Anterior cingulate cortex (tissue), 58 donors: ENCODE measurements at places on chromosomes 2 and 18.

DNA sequence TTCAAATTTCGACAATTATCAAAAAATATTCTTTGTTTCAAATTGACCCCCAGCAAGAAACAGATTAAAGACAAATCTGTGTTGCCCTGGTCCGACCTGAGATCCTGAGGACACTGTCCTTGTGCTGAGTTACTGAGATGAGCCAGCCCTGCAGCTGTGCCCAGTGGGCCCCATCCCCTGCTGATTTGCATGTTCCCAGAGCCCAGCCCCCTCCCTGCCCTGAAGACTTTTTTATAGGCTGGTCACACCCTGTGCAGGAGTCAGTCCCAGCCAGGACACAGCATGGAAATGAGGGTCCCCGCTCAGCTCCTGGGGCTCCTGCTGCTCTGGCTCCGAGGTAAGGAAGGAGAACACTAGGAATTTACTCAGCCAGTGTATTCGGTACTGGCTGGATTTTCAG, 31.4 kb upstream of the ZNG1B start:
- no peak for DNase-seq

DNA sequence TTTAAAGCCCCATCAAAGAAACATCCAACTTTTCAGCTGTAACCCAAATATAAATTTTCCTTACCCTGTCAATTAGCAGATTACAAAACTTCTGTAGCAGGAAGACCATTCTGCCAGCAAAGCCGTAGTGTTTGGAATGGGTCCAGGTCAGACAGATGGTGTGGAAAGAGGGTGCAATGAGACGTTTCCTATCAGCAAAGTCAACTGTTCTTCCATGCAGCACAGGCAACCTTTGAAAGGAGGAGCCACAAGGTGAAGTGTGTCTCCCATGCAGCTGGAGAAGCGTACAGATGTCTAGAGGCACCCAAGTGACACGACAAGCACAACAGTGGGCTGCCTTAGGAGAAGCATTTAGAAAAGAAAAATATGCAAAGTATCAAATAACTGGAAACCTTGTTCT, 83.7 kb downstream of the SP3 start:
- no peak for DNase-seq

GRCh38 chr18:4544142-4544541, 89.0 kb upstream of the DLGAP1 start:
- DNase-seq, result no peak

DNA sequence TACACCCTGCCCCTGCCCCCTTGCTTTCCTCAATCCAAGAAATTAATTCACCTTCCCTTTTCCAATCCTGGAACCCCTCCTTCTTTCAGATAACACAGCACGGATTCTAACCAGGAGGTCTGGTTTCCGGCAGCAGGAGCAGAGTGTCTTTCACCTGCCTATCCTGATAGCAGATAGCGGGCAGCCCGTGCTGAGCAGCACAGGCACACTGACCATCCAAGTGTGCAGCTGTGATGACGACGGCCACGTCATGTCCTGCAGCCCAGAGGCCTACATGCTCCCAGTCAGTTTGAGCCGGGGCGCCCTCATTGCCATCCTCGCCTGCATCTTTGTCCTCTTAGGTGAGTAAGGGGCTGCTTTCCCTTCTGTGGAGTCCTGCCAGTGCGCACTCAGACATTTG, 216.7 kb downstream of the CDH20 start:
- no peak for DNase-seq

DNA sequence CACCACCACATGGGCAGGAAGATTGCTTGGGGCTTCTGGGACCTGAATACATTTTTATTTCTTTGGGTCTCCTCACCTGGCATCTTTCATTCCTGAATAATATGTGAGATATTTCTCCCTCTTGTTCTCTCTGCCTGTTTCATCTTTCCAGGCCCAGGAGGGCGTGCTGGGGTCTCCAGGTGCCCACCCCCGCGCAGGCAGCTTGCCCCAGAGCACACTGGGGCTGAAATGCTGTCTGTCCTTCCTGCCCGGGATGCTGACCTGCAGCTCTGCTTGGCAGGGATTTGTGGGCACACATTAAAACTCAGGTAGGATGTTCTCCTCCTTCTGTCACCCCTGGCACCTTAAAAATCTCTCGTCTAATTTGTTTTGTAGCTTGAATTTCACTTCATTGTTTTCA, 39.7 kb upstream of the TEX51 start:
- DNase-seq, result no peak

- DNase-seq, result no peak
Observed at GRCh38 chr2:206422493-206422892, 20.8 kb upstream of the ADAM23 start.

- DNase-seq, result no peak
Observed at GRCh38 chr2:179096090-179096489, 46.2 kb upstream of the CCDC141 start.

GRCh38 chr18:73136134-73136533, 268.3 kb upstream of the NETO1 start:
- no peak for DNase-seq

DNA sequence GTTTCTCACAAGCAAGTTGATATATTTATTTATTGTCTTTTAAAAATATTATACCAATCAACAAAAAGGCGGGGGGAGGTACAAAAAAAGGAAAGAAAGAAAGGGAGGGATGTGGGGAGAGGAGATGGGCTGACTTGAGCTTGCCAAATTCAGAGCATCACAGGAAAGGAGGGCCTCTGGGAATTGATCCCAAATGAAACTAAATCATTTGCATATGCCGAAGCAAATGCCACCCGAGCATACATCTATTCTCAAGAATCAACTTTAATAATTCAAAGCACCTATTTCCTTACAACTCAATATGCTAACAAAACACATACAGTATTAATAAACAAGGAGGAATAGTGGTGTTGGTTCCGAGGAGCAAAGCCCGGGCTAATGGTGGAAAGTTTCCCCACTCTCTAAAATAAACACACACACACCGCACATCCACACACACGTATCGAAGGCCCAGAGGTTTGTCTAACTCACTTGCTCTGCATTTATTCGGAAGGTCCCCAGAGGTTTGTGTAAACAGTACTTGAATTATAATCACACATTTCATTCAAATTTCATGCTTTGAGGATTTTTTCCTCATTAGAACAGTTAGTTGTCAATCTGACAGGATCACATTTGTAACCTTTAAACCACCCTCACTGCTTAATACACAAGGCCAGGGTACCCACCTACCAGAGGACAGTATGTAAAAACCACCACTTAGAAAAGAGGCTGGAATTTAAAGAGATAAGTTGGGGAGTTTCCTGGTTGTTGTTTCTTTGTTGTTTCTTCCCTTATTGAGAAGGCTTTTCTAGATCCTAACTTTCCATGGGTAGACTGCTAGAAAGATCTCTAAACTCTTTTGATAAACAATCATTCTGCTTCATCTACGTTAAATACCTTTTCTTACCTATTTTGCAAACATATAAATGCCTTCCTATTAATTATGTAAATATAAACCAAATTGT, 264.7 kb downstream of the TCF4 start:
- DNase-seq, result no peak

DNA sequence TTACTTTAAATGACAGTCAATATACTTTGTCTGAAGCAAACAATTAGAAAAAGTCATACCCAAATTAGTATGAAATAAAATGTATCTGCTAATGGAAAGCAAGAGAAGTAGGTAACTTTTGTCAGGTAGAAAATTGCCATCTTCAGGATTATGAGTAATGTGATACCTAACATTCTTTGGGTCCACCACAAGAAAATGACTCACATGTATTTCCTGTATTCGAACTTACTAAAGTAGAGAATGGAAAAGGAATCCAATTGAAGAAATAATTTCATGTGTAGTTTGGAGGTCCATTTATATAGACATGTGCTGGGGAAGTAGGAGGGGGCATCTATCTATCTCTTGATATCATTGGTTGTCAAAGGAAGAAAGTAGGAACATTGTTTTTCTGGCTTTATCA, 636.2 kb upstream of the CHAC2 start:
- no peak for DNase-seq

DNA sequence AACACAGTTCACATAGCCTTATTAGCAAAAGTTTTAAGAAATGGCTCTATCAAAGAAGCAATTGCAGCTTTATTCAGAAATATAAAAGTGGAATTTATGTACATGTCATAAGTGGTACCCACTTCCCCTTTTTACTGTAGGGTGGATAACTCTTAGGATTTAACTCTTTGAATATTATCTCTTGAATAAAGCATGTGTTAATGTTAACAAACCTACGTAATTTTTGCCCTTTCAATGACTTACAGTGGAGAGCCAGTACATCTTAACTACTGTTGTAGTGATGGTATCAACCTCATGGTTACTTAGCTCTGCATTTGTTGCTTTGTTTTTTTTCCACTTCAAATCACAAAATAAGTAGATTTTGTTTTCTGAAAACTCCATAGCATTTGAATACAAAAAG, 8.8 kb downstream of the NABP1 start:
- no peak for DNase-seq

GRCh38 chr2:23083966-23084365, 301.0 kb upstream of the KLHL29 start:
- DNase-seq, result no peak

- DNase-seq, result no peak
Observed at GRCh38 chr2:129922571-129923264, 56.7 kb upstream of the RAB6C start.

DNA sequence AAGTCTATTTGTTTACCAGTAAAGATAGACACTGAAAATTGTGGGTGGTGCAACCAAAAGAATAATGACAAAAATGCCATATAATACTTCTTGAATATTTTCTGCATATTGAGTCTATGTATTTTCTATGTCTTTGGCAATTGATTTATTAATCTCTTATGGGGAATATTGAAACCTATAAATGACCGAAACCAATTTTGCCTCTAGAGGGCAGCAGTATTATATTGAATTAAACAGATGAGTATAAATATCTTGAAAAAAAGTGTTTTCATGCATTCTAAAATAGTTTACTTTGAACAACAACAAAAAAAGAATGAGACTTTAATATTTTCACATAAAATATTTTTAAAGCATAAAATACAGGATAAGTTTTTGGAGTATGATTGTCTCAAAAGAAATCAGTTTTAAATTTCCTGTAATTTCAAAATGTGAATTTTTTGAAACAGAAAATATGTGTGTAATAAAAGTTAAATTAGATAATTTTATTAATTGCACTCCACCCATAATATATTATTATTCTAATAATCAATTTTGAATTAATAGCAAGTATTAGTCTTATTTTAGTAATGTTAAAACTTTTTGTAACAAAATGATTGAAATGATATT, 49.9 kb upstream of the CALCRL start:
- DNase-seq, result no peak

DNA sequence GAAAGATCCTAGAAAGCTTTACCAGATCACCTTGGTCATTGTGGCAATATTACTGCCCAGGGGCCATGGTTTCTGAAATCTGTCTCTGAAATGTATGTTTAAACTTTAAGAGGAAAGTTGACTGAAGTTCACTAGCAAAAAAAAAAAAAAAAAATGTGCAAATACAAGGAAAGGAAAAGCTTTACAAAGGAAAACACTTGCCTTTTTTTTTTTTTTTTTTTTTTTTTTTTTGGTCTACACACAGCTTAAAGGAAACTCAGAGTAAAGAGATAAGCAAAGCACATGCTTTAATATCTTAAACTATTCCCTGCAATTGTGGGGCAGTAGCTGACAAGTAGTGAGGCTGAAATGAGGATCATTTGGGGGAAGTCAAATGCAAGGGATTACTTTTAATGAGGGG, 174.2 kb upstream of the EPAS1 start:
- DNase-seq, result no peak

GRCh38 chr18:61820882-61821281, 71.9 kb downstream of the RNF152 start:
- DNase-seq, result no peak

- no peak for DNase-seq
Observed at GRCh38 chr18:75926811-75927210, 499.3 kb upstream of the SMIM21 start.

GRCh38 chr2:58215429-58215828, 25.7 kb downstream of the FANCL start:
- no peak for DNase-seq

DNA sequence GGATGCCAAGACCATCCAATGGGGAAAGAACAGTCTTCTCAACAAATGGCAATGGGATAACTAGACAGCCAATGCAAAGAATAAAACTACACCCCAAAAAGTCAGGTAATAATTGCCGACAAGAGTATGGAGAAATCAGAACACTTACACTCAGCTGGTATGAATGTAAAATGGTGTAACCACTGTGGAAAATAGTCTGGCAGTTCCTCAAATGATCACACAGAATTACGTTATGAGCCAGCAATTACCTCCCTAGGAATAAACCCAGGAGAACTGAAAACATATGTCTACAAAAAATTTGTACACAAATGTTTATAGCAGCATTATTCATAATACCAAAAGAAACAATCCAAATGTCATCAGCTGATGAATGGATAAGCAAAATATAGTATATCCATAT, 8.8 kb downstream of the IWS1 start:
- no peak for DNase-seq

- DNase-seq, result no peak
Observed at GRCh38 chr18:21330122-21330701, 88.2 kb downstream of the GREB1L start.

DNA sequence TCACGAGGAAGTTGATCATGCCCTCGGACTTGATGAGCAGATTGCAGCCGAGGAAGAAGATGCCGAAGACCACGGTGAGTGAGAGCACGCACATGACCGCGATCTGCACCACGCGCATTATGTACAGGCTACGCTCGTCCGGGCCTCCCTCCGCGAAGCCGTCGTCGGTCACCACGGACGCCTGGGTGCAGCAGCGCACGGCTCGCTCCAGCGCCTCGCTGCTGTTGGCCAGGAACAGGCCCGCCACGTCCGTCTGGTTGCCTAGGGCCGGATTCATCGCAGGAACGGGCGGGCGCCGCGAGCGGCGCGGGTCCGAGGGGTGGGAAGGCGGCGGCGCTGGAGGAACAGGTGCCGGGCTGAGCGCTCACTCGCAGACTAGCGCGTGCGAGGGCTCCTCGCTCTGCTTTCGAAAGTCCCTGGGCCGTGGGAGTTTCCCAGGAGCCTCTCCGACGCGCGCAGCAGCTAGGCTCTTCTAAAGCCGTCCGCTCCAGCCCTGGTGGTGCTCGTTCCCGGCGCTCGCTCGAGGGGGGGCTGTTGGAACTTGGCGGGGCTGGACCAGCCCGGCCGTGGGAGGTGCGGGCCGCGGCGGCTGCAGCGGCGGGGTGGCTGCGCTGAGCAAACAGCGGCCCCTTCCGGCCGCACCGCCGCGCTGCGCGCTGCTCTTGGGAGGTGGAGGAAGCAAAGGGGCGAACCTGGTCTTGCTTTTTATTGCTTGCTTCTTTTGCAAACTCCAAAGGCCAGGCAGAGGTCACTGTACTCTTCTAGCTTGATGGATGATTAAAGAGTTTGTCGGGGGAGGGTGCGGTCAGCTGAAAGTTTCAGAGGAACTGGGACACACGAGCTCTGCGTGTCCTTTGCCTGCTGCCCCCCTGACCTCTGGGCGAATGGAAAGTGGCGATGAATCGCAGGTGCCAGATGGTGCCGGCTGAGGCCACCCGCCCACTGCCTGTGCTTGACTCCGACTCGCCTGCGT, at the start of gene RPRM:
Gene RPRM (minus strand): TSS at position 474 of the 973 bp plus-strand sequence. CDS start 197 bp downstream, at position 277.
- peak; percentile 65 for DNase-seq

DNA sequence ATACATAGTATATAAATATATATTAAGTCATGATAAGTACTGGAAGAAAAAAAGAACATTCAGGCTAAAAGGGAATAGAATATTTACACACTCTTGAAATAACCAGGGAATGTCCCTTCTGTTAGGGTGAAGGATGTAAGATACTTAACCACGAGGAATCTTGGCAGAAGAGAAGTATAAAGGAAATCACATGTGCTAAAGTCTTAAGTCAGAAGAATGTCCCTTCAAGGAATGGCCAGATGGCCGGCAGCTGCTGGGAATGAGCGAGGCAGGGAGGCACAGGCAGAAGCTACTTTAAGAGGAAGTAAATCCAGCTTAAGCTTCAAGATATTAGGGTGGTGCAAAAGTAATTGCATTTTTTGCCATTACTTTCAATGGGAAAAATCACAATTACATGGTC, 5.5 kb downstream of the CCDC102B start:
- no peak for DNase-seq

GRCh38 chr18:26479065-26479680, 69.2 kb downstream of the KCTD1 start:
- no peak for DNase-seq
